ENCODE measurements at places on chromosomes 7 and 10.

DNA sequence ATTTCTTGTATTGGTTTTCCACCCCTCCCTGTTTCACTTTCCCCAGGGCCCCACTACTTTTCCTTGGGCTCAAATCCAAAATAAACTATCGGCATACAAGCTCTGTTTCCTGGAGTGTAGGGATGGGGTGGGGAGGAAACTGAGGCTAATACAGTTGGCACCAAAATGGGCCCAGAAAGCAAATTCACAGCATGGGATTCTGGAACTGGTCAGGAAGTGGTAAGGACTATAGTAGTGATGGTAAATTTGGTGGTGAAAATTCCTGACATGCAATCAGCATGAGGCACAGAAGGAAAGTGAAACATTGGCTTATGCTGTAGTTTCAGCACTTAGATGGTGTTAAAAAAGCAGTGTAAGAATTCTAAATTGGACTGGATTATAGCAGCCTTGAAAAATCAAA, 8.7 kb upstream of the SAMD9L start:
- DNase-seq = no peak

GRCh38 chr7:155999631-156000489, 187.6 kb upstream of the SHH start:
- DNase-seq = no peak

DNA sequence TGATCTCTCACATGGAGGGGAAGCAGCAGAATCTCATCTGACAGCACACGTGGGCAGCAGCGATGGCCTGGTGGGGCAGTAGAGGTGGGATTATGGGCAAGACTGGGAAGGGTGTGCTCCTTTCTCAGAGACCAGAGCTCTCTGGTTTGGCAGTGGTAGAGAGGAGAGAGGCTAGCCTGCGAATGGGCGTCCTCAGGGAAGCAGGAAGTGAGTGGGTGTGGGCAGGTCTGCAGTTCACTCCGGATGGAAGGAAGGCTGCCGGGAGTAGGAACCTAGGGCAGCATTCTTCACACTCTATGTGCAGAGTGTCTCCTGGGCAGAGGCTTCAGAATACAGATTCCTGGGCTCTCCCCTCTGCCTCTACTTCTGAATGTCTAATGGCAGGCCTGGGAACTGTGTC, 162.8 kb upstream of the BMPER start:
- no peak for DNase-seq

DNA sequence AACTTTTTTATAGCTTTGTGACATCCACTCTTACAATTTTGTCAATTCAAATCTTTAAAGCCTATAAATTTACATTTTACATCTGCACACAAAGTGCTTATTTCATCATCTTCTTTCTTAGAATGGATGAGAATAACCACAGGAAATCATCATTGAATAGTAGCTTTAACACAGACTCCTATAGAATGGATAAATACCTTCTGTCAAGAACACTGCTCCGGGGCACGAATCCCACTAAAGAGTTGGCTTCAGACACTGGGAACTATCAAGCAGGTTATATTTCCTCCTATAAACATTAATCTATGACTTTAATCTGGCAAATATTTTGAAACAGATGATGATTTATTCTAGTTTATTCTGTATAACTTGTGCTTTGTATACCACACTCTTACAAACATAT, 269.7 kb upstream of the TPK1 start:
- DNase-seq = no peak

- no peak for DNase-seq
Measured at GRCh38 chr7:12249706-12250105, 38.6 kb downstream of the TMEM106B start.

- DNase-seq = no peak
Measured at GRCh38 chr7:22346383-22347107, 10.4 kb downstream of the RAPGEF5 start.

DNA sequence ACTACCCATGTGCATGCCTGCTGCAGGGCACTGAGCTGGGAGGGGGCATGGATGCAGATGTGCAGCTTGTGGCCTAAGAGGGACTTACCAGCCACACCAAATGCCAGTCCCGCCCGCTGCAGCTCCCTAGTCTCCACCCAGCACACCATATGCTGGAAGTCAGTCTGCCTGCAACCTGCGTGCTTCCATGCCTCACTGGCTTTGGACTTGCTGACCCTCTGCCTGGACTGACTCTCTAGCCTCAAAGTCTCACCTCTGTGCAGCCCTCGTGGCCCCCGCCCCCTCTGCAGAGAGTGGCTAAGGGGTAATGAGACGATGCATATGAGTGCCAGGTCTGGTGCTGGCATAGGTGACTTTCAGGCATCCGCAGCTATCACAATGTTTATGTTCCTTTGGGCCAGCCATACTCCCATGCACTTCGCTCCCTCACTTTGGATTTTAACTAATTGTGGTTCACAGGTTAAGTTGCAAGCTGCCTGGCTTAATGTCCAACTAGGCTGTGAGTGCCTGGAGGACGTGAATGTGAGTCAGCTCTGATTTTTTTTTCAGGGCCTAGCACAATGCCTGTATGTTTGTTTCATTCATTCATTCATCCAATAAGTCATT, 21.7 kb downstream of the TRIM8 start:
- no peak for DNase-seq

GRCh38 chr7:110766864-110767263, 324.1 kb upstream of the LRRN3 start:
- no peak for DNase-seq

DNA sequence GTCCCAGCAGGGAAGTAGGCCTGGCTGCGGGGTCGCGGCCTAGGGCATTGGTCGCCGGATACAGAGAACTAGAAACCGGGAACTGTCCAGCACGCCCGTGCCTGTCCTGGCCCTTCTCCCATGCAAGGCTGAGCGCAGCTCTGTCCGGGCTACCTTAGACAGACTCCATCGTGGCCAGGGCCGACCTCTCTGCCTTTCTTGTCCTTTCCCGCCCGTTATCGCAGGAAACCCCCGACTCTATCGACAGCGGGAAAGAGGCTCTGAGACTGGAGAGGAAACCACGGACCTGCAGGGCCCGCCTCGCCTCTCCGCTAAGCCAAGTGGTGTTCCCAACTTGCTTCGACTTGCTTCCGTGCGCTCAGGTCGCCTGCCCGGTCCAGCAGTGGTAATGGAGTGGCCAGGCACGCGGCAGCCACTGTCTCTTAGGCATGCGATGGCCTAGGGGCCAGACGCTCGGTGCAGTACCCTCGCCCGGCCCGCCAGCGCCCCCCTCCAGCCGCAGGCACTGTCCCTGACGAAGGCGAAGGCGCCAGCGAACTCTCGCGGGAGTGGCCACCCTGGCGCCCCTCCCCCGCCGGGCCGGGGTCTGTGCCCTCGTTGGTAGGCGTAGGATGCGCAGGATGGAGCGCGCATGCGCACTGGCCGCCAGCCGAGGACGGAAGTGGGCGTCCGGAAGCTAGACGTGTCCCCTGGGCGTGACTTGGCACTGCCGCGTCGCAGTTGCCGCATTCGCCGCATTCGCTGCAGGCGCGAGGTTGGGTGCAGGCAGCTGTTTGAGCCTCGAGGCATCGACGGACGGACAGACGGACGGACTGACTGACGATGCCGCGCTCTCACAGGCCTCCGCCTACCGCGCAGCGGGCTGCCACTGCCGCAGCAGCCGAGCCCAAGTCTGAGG, 54.4 kb downstream of the MCMBP start:
- no peak for DNase-seq

- DNase-seq = peak; percentile 27
Measured at GRCh38 chr10:2208106-2208505, 470.8 kb upstream of the ADARB2 start.

DNA sequence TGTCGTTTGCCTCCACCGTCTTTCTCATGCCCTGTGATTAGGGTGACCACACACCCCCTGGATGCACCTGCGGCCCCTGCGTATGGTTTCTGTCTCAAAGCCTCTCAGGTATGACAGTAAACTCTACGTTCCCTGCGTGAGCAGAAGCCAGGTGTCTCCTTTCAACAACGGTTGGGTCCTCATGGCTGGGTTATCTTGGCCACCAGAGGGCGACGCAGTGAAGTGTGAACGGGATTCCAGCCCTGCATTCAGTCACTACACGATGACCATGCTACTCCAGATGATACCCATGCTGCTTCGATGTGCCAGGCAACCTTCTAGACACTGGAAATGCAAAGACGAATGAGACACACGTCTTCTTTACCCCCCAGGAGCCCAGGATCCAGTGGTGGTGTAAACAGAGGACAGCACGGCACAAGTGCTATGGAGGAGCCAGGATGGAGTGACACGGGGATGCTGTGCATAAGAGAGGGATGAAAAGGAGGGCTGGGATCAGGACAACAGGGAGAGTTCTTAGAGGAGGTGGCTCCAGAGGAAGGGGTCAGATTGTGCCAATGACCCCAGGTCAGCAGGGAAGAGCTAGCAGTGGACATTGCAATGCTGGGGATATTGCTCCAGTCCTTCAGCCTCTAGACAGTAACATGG, 228.1 kb upstream of the PFKP start:
- DNase-seq = peak; percentile 47

DNA sequence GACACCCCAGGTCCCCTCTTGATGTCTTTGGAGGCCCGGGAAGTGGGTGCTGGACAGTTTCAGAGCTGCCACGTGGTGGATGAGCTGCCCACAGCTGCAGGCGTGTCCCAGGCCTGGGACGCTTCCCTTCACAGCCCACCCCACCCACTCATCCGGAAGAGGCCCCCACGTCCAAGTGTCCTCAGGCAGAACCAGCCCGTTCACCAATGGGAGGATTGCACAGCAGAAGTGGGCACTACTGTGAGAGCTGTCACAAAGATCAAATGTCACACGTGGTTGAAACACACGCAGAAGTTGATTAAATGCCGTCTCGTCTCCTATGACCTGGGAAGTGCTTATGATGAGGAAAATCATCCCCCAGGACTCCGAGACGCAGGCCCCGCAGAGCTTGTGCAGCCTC, 52.9 kb downstream of the STK32C start:
- no peak for DNase-seq

GRCh38 chr7:46630031-46630430, 709.0 kb upstream of the IGFBP3 start:
- no peak for DNase-seq

GRCh38 chr10:34186745-34187144, 628.4 kb downstream of the PARD3 start:
- no peak for DNase-seq

- no peak for DNase-seq
Measured at GRCh38 chr10:15487376-15487775, 116.3 kb upstream of the FAM171A1 start.

All from RKO (cell line).